Uterine smooth muscle cell (primary cell): ENCODE measurements at places on chromosomes 13 and 19. TPM values are rescaled to one million over a fixed set of nuclear protein-coding genes. Genes with fewer than 3 reads are reported as not detected.

Gene TLE5
- total RNA-seq = 88.9 and 127 TPM in 2 replicates

Gene FAM216B
- not detected in 2 replicates for total RNA-seq

Gene ZNF175
- total RNA-seq = 6.9 and 7.6 TPM in 2 replicates

Gene ERF
- total RNA-seq = 15.9 and 22.9 TPM in 2 replicates

Gene LSR
- total RNA-seq = 0.37 and 0.44 TPM in 2 replicates
